Trophoblast cell (in vitro differentiated cells and primary cell): ENCODE measurements at places on chromosomes 7 and 10.

- no peak for DNase-seq
Measured at GRCh38 chr7:23472956-23473843, 2.9 kb upstream of the IGF2BP3 start.

DNA sequence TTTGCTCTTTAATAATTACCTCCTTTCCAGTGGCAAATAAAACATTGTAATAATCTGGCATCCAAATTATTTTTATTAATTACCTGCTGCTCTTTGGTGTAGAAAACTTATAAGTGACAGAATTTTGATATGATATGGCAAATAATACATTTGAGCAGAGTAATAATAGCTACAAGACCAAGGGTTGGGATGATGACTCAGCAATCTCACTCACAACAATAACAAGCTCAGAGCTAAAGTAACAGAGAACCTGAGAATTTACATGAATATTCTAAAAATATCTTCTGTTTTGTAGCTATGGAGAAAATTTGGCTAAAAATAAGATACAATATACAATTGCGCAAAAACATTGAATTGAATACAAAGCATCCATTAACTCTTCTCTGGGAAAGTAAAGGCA lies 480.8 kb upstream of the COBL start:
- no peak for DNase-seq

GRCh38 chr10:122251459-122252255 lies 19.4 kb upstream of the BTBD16 start:
- no peak for DNase-seq

GRCh38 chr10:119415536-119416503 lies 126.7 kb downstream of the RGS10 start:
- DNase-seq, result no peak

GRCh38 chr10:77106676-77107075 lies 530.9 kb downstream of the KCNMA1 start:
- no peak for DNase-seq

DNA sequence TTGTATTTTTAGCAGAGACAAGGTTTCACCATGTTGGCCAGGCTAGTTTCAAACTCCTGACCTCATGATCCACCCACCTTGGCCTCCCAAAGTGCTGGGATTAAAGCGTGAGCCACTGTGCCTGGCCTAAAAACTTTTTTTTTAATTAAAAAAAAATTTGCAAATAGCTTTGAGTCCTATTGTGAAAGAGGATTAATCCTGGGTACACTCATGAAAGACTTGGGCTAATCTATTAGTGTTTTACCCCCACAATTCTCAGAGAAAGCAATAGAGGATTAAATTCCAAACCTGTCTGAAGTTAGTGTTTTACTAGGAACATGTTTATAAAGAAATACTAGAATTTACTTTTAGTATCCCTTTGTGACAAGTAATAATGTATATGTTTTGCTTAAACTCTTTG lies 76.9 kb upstream of the ITGB1 start:
- DNase-seq, result no peak

GRCh38 chr7:47143339-47143738 lies 438.6 kb downstream of the TNS3 start:
- DNase-seq, result peak; percentile 2

DNA sequence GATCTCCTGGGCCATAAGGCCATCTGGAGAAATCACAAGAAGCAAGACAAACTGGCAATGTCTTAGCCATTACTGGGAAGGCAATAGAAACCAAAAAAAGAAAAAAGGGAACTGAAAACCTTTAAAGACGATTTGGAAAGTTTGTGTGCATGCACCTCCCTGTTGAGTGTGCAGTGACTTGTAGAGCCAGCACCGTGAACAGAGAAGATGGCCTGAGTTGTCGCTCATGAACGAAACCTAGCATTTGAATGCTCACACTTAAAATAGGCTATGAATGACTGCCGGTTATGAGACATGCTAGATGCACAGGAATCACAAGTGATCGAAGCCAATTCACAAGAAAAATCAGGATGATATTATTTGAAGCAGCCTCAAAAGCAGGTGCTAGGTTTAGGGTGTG lies 151.3 kb upstream of the ADO start:
- DNase-seq, result no peak

GRCh38 chr7:138749960-138750359 lies 47.8 kb upstream of the TMEM213 start:
- no peak for DNase-seq

DNA sequence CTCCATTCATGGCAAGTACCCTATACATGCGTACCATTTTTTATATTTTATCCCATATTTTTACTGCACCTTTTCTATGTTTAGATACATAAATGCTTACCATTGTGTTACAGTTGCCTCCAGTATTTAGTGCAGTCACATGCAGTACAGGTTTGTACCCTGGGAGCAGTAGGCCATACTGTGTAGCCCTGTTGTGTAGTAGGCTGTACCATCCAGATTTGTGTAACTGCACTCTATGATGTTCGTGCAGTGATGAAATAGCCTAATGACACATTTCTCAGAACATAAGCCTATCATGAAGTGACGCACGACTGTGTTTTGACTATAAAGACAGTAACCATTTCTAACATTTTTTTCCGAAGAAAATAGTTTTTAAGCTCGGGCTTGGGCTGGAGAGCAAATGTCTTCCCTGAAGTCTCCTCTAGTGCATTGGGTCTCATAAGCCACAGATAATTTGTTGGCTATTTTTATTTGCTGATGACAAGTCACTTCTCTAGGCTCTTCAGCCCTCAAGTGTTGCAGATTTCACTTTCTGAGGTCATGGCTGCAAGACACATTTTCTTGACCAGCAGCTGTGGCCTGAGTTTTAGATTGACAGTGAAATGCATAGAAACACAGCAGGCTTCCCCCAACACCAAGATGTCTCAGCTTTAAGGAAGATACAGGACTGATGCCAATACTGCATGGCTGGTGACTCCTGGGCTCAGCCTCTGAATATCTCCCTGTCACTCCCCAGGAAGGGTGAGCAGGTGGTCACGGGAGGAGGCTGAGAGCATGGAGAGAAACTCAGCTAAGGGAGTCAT lies 26.9 kb downstream of the EPDR1 start:
- no peak for DNase-seq

- DNase-seq, result no peak
Measured at GRCh38 chr10:64014281-64014680, 493.1 kb downstream of the REEP3 start.

- DNase-seq, result peak; percentile 86
Measured at GRCh38 chr10:96238646-96239623, 32.4 kb downstream of the BLNK start.

DNA sequence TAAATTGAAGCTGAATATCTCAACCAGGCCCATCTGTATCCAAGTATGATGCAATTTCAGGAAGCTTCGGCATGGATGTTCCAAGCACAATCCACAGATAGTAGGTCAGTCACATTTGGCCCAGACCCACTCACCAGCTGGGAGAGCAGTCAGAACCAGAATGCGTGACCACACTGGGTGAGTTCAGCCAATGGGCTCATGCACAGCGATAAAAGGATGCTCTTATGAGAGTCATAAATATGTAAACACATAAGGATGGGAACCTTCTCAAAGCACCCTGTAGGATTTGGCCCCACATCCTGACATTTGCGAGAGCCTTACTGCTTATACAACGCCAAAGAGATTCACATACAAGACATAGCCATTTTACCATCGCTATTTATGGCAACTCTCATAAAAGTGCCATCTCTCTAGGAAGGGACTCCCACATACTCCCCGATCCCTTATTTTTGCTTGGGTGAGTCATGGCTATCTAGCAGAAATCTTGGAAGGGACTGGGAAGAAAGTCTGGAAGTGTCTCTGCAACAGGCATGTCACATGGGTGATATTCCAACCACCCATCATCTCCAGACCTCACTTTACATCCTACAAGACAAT lies 3.0 kb downstream of the AFAP1L2 start:
- DNase-seq, result no peak

DNA sequence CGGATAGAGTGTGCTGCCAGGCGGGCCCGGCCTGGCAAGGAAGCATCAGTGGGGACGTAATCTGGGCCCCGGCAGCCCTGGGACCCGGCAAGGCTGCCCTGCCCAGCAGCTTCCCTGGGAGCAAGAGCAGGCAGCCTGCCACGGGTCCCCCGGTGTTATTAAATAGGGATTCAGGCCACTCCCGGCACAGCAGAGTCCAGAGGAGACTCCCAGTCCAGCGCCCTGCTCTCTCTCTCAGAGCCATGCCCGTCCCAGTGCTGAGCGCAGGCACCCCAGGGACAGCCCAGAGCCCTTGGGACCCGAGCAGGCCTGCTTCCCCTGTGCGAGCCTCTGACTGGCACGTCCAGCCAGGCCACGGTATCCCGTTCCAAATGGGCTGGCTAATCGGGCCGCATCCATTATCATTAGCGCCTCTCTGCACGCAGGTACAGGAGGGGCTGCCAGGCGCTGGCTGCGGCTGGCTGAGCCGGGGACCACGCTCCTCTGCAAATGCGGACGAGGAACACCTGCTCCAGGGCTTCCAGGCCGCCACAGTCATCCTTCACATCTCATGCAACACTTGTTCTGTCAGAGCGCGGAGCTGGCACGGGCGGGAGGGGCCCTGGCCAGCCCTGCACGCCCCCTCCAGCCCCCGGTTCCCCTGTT lies 344.2 kb upstream of the MKI67 start:
- no peak for DNase-seq

DNA sequence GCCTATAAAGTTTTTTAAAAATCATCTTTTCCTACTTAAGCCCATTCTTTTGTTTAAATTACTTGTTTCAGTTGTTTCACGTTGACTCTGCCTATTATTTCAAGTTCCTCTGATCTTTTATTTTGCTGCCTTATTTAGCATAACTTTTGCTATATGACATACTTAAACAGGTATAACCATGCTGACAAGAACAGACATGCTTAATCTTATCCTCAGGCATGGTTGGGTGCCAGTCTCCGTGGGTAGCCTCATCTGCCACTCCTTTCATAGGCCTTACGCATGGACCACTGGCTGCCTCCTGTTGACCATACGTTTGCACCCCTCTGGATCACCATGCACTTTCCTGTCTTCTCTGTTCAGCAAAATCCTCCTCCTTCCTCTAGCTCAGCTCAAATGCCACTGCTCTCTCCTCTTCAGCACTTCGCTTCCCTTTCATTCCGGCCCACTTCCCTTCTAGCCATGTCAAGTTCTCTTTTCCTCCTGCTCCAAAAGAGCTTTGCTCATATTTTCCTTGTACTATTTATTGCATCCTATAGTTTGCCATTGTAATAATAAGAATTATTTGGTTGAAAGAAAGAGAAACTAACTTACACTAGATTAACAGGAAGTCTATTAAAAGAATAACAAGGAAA lies 10.0 kb upstream of the TSPAN33 start:
- no peak for DNase-seq

DNA sequence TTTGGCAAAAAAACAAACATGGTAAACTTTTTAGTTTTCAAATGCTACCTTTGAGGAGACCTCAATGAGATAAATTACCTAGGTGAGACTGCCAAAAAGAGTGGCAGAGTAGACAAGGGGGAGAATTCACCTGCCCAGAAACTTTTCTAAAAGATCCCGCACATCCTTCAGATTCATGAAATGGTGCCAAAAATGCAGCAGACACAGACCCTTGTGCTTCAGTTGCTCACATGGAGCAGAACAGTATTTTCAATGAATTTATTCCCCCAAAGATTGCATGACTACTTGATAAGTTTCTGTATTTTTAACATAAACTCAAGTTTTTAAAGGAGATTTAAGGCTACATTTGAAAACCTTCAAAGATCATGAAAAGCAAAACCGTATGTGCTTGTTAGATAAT lies 270.0 kb downstream of the TRIL start:
- DNase-seq, result no peak

- DNase-seq, result no peak
Measured at GRCh38 chr7:136403591-136403990, 426.4 kb upstream of the MTPN start.

DNA sequence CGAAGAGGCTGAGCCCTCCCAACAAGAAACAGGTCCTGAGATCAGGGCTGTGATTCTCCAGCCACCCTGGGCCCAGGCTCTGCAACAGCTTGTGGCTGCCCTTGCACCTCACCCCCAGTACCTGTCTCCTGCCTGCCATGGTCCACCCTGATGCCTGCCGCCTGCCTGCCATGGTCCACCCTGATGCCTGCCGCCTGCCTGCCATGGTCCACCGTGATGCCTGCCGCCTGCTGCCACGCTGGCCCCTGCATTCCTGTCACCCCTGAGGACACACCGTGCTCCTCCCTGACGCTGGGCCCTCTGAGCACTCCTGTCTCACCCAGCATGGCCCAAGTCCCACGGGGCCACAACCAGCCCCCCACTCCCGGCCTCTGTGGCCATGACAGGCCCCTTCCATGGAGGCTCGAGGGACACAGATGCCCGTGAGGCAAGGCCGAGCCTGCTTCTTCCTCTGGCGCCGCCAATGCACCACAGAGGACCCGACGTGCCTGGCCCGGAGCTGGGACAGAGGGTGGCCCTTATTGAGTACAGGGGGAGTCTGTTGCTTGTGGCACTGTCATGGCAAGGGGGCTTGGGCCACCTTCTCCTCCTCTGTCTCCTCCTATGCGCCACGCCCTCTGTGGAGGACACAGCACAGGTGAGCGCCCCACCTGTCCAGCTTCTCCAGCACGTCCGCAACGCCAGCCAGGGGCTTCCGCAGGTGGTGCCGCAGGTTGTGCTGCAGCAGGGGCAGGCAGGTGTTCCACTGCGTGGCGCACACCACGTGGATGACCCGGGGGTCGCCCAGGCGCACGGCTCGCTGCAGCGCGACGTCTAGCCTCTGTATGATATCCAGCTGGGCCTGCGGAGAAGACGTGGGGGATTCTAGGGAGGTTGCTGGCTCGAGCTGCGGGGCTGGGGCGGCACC lies 18.1 kb downstream of the CFAP46 start:
- no peak for DNase-seq

DNA sequence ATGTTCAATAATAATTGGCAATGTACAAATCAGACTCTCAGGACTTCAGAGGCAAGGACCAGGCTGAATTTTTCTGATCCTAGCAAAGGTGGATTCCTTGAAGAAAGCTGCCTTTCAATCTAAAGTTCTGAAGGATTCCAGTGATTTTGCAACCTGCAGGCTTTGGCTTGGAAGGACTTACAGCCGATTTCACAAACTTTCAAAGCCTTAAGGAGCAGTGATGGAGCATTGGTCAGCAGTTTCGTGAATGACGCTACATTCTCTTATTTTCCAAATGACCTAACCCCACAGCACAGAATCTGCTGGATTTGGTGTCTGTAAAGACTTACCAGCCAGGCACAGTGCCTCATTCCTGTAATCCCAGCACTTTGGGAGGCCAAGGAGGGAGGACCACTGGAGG lies 167.5 kb downstream of the ARHGAP12 start:
- DNase-seq, result peak; percentile 72
